ENCODE measurements at places on chromosomes 7 and 10. TPM values are rescaled to one million over a fixed set of nuclear protein-coding genes. Genes with fewer than 3 reads are reported as not detected.

The CCL24 gene
- 0.56 TPM for total RNA-seq

The WDR37 gene
- 12.9 TPM for total RNA-seq

The HYAL4 gene
- total RNA-seq: not detected

The TRPV5 gene
- total RNA-seq: not detected

The CYP26C1 gene
- total RNA-seq: not detected
